T-cell (primary cell): ENCODE measurements at places on chromosomes 1 and 21.

DNA sequence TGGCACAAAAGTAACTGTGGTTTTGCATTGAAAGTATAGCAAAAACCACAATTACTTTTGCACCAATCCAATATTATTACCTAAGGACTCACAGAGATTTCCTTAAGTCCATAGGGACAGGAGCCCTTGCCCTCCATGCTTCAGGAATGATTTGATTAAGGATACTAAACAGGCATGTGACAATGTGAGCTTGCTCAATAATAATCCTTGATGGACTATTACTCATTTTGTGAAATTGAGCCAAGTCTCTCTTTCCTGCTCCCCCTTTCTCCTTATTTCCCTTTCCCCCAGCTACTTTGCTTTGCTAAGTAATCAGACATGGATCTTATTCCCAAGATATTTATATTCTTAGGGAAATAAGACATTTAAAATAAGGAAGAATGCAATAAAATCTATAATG, 21.6 kb upstream of the RGL1 start:
- no peak for DNase-seq

- DNase-seq = no peak
Observed at GRCh38 chr1:234782791-234783190, 172.8 kb upstream of the IRF2BP2 start.

DNA sequence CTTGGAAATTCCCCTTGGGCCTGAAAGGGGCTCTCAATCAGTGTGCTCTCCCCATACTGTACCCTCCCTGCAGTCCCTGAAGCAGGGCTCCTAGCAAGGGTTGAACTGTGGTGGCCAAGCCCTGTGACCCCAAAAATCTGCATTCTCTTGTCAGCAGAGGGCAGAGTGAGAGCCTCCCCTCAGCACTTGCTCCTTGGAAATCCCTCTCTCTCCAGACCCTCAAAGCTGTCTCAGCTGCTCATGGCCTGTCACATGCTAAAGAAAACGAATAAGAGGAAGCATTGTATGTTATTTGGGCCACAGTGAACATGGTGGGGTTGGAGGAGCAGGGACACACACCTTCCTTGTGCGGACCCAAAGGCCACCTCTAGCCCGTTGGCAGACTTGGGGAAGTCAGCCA, 47.2 kb upstream of the SYNC start:
- DNase-seq = no peak

DNA sequence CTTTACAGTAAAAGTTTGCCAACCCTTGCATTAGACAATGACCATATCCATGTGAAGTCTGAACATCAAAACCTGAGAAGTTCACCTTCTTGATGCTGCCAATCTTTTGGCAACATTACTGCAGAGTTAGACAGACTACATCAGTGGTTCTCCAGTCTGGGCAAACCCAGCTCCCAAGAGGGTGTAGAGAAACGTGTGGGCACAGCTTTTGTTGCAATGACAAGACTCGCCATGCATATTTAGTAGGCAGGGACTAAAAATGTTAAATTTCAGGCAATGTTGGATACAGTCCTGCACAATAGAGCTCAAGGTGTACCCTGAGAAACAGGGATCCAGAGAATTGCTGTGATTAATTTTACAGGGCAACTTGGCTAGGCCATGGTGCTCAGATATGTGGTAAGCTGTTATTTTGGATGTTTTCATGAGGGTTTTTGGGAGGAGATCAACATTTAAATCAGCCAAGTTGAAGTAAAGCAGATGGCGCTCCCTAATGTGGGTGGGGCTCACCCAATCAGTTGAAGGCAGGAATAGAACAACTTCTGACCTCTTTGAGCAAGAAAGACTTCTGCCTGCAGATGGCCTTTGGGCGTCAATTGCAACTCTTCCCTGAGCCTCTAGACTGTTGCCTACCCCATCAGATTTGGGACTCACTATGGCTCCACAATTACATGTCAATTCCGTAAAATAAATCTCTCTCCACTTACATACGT, 37.6 kb upstream of the CLDN14 start:
- no peak for DNase-seq

DNA sequence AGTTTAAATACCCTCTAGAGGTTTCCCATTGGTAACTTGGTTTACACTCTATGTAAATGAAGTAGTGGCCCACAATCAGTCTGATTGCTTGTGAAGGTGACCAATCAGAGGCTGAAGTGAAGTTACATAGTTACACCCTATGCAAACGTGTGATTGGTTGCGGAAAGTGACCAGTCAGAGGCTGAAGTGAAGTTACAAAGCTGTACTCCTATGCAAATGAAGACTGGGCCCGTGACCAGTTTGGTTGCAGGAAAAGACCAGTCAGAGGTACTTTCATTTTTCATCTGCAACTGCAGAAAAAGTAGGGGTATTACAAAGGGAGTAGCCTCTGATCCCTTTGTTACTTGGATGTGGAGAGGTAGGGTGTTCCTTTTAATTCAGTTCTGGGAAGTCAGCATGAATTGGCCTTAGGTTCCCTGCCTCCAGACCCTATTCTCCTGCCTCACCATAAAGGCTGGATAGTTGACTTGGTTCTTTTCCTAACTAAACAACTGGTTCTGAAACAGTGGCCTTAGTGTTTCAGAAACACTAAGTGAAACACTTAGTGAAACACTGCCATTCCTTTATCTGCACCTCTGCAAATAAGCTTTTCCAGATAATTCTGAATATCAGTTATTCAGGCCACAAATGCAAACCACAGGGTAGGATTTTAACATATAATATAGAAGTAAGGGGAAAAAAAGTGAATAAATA, 39.3 kb downstream of the MAGI3 start:
- DNase-seq = no peak

GRCh38 chr1:236921610-236922009, 82.6 kb downstream of the MT1HL1 start:
- no peak for DNase-seq
